Lower lobe of right lung (tissue), 2 donors: ENCODE measurements at places on chromosomes 16 and 17. TPM values are rescaled to one million over a fixed set of nuclear protein-coding genes. Genes with fewer than 3 reads are reported as not detected.
A peak's percentile ranks its signal among the peaks of the same experiment; 100 is the strongest.

The NECAB2 gene
- total RNA-seq = 0.44 TPM

The BAHCC1 gene
- total RNA-seq = 19.9 TPM

The PYDC1 gene
- total RNA-seq = not detected

The BHLHA9 gene
- not detected for total RNA-seq

The NOD2 gene
- 13.2 TPM for total RNA-seq

The SLC52A1 gene
- total RNA-seq = 0.86 TPM

The MPP3 gene
- 19.2 TPM for total RNA-seq

- H3K36me3 ChIP-seq = no peaks in the 10 kb centered on the region
- H3K4me1 ChIP-seq = peaks cover 43% of the 10 kb centered on the region
- no peak for DNase-seq
These were observed 83.0 kb downstream of the IRF8 start for GRCh38 chr16:85981826-85982562.

DNA sequence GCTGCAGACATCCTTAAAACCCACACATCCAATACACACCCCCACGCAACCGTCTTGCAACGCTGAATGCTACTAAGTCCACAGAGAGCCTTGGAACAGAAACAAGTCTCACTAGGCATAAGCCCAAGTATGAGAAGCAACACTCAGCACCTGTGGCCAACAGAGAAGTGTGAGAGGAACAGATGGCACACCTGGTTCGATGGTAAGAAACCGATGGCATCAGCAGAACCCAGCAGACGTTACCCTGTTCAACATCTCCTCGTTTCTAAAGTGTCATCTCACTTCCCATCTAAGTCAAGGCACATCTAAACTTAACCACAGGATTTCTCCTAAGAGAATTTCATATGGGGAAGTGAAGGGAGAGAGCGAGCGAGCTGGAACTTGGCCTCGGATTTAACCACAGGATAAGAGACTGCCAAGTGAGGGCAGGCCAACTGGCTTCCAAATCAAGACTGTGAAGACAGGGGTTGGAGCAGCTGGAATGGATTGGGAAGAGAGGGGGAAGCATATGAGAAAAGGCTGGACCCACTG is 41.0 kb downstream of the NXPH3 start:
- H3K27me3 ChIP-seq = no peaks in the 10 kb centered on the region
- peaks cover 82% of the 10 kb centered on the region for H3K36me3 ChIP-seq
- DNase-seq = no peak
- H3K4me3 ChIP-seq = no peak overlapping the region
- peaks cover 36% of the 10 kb centered on the region for H3K4me1 ChIP-seq

- H3K36me3 ChIP-seq = no peaks in the 10 kb centered on the region
- H3K27me3 ChIP-seq = no peaks in the 10 kb centered on the region
- H3K27ac ChIP-seq = no peak overlapping the region
- no peak overlapping the region for H3K4me3 ChIP-seq
- DNase-seq = no peak
These were observed 7.8 kb downstream of the DBNDD1 start for GRCh38 chr16:90011508-90011819.

- peak within 1 kb of the TSS; percentile 73 for H3K27ac ChIP-seq
- DNase-seq = peak; percentile 96
- H3K27me3 ChIP-seq = peaks cover 17% of the 10 kb centered on the region
- H3K36me3 ChIP-seq = no peaks in the 10 kb centered on the region
These were observed at the start of gene CRISPLD2 for GRCh38 chr16:84819644-84820304. Gene CRISPLD2, plus strand, starts transcription at chr16:84819985. Its CDS starts 18,511 bp downstream, at chr16:84838496.

DNA sequence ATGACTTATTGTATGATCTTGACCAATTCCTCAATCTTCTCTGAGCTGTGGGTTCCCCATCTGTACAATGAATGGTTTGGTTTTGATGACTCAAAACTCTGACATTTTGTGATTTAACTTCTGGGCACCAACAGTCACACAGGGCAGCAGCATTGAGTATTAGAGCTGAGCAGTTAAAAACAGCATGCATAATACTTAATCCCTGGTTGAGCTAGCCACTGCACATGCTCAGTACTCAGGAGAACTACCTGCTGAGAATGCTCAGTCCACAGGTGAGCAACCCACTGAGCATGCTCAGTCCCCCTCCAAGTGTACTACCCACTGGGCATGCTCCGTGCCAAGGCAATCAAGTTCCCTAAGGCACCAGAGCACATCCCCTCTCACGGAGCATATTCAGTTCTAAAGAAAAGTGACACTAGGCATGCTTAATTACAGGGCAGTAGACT is 68.7 kb downstream of the AIPL1 start:
- no peak overlapping the region for H3K27ac ChIP-seq
- H3K4me1 ChIP-seq = peaks cover 5% of the 10 kb centered on the region
- no peak for DNase-seq
- H3K27me3 ChIP-seq = peaks cover 14% of the 10 kb centered on the region
- no peaks in the 10 kb centered on the region for H3K36me3 ChIP-seq

GRCh38 chr16:54049591-54050458 is 236.8 kb downstream of the IRX3 start:
- no peaks in the 10 kb centered on the region for H3K4me1 ChIP-seq
- no peak for DNase-seq
- H3K4me3 ChIP-seq = no peak overlapping the region
- no peak overlapping the region for H3K27ac ChIP-seq

DNA sequence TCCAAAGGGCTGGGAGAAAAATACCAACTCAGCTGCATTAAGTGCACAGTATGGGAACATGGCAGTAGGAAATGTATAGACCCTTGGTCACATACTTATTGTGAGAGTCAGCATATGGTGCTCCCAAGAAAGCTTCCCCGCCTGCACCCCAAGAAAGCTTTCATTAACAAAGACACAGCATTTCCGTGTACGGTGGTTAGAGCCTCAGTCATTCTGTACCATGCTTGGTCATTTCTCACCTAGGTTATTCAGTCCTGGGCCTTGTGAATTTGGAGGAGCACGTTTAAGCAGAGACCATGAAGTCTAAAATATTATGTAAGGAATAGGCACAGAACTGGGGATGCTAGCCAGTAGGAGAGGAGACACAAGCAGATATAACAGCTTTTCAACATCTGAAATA is 56.1 kb downstream of the ESRP2 start:
- H3K36me3 ChIP-seq = peaks cover 91% of the 10 kb centered on the region
- no peak overlapping the region for H3K27ac ChIP-seq
- no peaks in the 10 kb centered on the region for H3K27me3 ChIP-seq
- no peak for DNase-seq
- no peak overlapping the region for H3K4me3 ChIP-seq

GRCh38 chr16:86763819-86764218 is 185.5 kb downstream of the FOXL1 start:
- no peak for DNase-seq
- H3K36me3 ChIP-seq = no peaks in the 10 kb centered on the region
- H3K4me1 ChIP-seq = no peaks in the 10 kb centered on the region
- peaks cover 46% of the 10 kb centered on the region for H3K27me3 ChIP-seq
- H3K4me3 ChIP-seq = no peak overlapping the region

GRCh38 chr17:6047966-6048365 is 22.2 kb upstream of the WSCD1 start:
- no peaks in the 10 kb centered on the region for H3K4me1 ChIP-seq
- DNase-seq = no peak
- no peak overlapping the region for H3K27ac ChIP-seq
- no peak overlapping the region for H3K4me3 ChIP-seq
- H3K36me3 ChIP-seq = no peaks in the 10 kb centered on the region
- no peaks in the 10 kb centered on the region for H3K27me3 ChIP-seq

- H3K4me3 ChIP-seq = no peak overlapping the region
- no peaks in the 10 kb centered on the region for H3K4me1 ChIP-seq
- no peak overlapping the region for H3K27ac ChIP-seq
- no peak for DNase-seq
These were observed 43.9 kb upstream of the AQP8 start for GRCh38 chr16:25172831-25173230.

DNA sequence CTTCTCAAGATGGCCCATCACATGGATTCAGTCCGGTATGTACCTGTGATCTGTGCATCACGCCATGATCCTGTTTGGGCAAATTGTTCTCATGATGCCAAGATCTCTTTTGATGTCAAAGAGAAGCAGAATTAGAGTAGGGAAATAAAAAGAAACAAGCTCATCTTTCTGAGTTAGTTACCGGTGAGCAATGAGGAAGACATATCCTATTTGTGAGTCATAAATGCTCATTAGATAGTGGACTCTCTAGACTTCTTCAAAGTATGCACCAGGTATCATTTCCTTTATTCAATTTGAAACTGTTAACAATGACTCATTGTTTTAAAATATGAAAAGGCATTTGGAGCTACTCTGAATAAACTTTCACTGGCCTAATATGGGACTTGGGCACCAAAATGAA is 8.0 kb upstream of the KRTAP4-12 start:
- no peak for DNase-seq
- no peaks in the 10 kb centered on the region for H3K27me3 ChIP-seq
- no peak overlapping the region for H3K27ac ChIP-seq
- H3K4me3 ChIP-seq = no peak overlapping the region
- no peaks in the 10 kb centered on the region for H3K36me3 ChIP-seq

DNA sequence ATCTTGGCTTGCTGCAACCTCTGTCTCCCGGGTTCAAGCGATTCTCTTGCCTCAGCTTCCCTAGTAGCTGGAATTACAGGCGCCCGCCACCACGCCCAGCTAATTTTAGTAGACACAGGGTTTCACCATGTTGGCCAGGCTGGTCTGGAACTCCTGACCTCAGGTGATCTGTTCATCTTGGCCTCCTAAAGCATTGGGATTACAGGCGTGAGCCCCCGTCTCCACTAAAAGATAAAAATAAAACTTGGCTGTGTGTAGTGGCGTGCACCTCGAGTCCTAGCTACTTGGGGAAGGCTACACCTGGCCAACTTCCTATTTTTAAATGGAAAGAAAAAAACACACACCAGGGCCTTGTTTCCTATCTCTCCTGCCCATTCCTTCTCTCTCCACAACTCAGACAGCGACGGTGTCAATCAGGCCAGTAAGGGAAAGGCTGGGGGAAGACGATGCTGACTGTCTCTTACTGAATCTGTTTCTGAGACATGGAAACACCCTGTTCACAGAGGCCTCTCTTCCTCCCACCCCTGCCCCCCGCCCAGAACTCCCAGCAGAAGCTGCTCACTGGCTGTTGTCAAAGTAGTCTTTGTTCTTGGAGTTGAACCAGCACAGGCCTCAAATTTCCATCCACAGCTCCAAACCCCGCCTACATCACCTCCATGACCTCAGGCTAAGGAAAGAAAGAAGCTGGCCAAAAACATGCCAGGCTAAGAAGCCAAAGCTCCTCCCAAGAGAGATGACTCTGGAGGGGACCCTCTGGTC is 96.6 kb downstream of the NXN start:
- H3K27ac ChIP-seq = peak overlapping the region; percentile 62
- DNase-seq = no peak
- no peaks in the 10 kb centered on the region for H3K27me3 ChIP-seq
- peaks cover 54% of the 10 kb centered on the region for H3K4me1 ChIP-seq

DNA sequence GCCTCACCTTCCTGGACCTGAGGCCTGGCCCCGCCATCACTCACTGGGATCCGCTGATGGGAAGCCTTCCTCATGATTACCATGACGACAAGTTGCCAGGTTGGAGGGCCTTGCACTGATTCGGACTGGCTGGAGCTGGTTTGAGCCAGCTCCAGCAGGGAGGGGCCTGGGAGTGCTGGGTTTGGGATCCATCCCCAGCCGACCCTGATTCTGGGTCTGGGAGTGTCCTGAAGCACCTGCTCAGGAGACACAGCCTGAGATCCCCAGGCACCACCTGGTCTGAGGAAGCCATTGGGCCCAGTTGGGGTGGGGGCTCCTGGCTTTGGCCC is 5.9 kb upstream of the BAIAP3 start:
- no peak overlapping the region for H3K27ac ChIP-seq
- peaks cover 35% of the 10 kb centered on the region for H3K36me3 ChIP-seq
- peaks cover 15% of the 10 kb centered on the region for H3K4me1 ChIP-seq
- H3K4me3 ChIP-seq = no peak overlapping the region

GRCh38 chr16:65657556-65657955 is 535.7 kb upstream of the CDH11 start:
- H3K36me3 ChIP-seq = no peaks in the 10 kb centered on the region
- H3K27me3 ChIP-seq = no peaks in the 10 kb centered on the region
- H3K27ac ChIP-seq = peak overlapping the region; percentile 2
- H3K4me3 ChIP-seq = no peak overlapping the region
- H3K4me1 ChIP-seq = peaks cover 6% of the 10 kb centered on the region

- H3K4me1 ChIP-seq = peaks cover 55% of the 10 kb centered on the region
- H3K4me3 ChIP-seq = no peak overlapping the region
- H3K36me3 ChIP-seq = peaks cover 32% of the 10 kb centered on the region
- H3K27ac ChIP-seq = peak overlapping the region; percentile 79
- DNase-seq = no peak
These were observed 20.0 kb downstream of the HIC1 start for GRCh38 chr17:2074919-2075318.

DNA sequence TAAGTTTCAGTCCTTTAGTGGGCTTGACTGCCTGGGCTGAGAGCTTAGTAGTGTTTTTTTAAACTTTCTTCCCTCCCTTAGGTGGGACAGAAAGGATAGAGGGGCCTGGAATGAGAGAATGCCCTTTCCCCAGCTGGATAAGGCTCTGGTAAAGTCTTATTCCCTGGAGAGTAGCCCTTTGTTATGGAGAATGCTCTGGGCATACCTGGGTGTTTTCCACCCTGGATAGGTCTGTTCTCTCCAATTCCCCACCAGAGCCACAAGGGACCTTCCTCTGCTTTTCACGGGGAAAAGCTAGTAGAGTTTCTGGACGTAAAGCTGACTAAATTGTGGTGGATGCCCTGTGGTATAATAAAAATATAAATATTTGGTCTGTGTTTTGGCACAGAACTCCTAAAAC is 164.1 kb downstream of the HS3ST4 start:
- H3K36me3 ChIP-seq = no peaks in the 10 kb centered on the region
- no peak for DNase-seq
- no peak overlapping the region for H3K4me3 ChIP-seq
- no peaks in the 10 kb centered on the region for H3K27me3 ChIP-seq

DNA sequence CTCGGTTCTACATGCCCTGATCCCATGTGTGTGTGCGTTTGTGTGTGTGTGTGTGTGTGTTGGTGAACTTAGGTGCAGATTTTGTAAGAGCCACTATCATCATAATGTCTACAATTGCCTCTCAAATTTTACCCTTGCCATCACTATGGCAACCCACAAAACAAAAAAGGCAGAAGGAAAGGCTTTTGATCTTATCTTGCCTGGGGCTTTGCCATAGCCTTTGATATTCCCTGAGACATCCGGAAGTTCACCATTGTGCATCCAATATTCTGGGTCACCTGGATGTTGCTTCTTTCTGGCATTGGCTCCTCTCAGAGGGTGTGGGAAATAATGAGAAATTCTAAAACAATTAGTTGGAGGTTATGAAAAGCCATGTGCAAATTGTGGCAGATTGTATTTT is 114.7 kb downstream of the HAPSTR1 start:
- no peaks in the 10 kb centered on the region for H3K4me1 ChIP-seq
- no peak overlapping the region for H3K4me3 ChIP-seq

GRCh38 chr17:40470932-40471828 is 27.9 kb downstream of the IGFBP4 start:
- H3K27me3 ChIP-seq = no peaks in the 10 kb centered on the region
- no peak overlapping the region for H3K4me3 ChIP-seq
- H3K27ac ChIP-seq = no peak overlapping the region
- H3K36me3 ChIP-seq = no peaks in the 10 kb centered on the region
- peaks cover 16% of the 10 kb centered on the region for H3K4me1 ChIP-seq
- no peak for DNase-seq
